ENCODE measurements at places on chromosomes 12 and 14. TPM values are rescaled to one million over a fixed set of nuclear protein-coding genes. Genes with fewer than 3 reads are reported as not detected.

SLCO1B1 gene
- total RNA-seq, result not detected

CLEC2B gene
- total RNA-seq, result 2.6 TPM

CLMN gene
- total RNA-seq, result 2.1 TPM

PIWIL1 gene
- not detected for total RNA-seq

EML5 gene
- total RNA-seq, result 1.0 TPM

SERPINA5 gene
- 0.52 TPM for total RNA-seq

WNT5B gene
- 30.3 TPM for total RNA-seq

All from skeletal muscle tissue (tissue), 5 donors.